ENCODE measurements at places on chromosomes 3 and 15. TPM values are rescaled to one million over a fixed set of nuclear protein-coding genes. Genes with fewer than 3 reads are reported as not detected.

- peak overlapping the region; percentile 0 for H3K27ac ChIP-seq
- no peaks in the 10 kb centered on the region for H3K27me3 ChIP-seq
- H3K4me3 ChIP-seq, result no peak overlapping the region
Measured at GRCh38 chr15:63708126-63708772, 111.1 kb downstream of the FBXL22 start.

DNA sequence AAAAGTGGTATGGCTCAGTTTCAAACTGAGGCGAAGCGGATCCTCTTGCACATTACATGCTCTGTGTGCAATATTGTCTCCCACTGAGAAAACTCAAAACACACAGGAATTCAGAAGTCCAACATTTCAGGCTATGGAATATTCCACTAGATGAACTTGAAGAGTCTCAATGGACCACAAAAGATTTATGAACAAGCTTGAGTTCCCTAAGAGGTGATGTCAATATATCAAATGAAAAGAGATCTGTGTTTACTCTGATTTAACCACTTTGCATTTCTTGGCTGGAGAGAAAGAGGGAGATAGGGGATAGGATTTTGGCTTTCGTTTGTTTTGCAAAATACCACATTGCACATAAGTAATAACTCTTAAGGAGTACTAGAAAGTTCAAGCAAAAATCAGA, 20.3 kb downstream of the PDZRN3 start:
- H3K27ac ChIP-seq, result no peak overlapping the region
- no peak overlapping the region for H3K4me3 ChIP-seq
- peaks cover 18% of the 10 kb centered on the region for H3K4me1 ChIP-seq
- H3K27me3 ChIP-seq, result no peaks in the 10 kb centered on the region
- no peaks in the 10 kb centered on the region for H3K36me3 ChIP-seq

DNA sequence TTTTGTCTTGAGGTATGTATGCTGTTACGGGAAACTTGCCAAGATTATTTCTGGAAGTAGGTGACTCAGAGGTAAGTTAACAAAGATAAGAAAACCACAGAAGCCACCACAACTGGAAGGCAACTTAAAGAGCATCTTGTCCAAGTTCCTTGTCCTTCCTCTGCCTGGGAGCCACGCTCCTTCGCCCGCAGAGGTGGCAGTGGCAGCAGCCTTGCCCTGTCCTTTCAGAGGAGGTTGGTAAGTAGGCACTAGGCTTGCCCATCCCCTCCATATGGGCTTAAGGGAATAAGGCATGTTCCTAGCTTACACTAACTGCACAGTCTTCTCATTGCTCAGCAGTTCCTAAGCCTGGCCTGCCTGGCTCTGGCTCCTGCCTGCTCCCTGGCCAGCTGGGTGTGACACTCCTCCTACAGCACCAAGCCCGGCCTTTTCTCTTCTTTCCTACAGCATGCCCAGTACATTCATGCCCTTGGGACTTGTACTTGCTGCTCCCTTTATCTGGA, 48.0 kb upstream of the RAB6B start:
- H3K27ac ChIP-seq, result peak overlapping the region; percentile 67
- no peaks in the 10 kb centered on the region for H3K36me3 ChIP-seq
- no peak overlapping the region for H3K4me3 ChIP-seq
- H3K27me3 ChIP-seq, result no peaks in the 10 kb centered on the region
- H3K4me1 ChIP-seq, result peaks cover 29% of the 10 kb centered on the region

- no peaks in the 10 kb centered on the region for H3K36me3 ChIP-seq
- no peak overlapping the region for H3K4me3 ChIP-seq
- H3K4me1 ChIP-seq, result no peaks in the 10 kb centered on the region
- no peaks in the 10 kb centered on the region for H3K27me3 ChIP-seq
- no peak overlapping the region for H3K27ac ChIP-seq
- DNase-seq, result no peak
Measured at GRCh38 chr3:19596408-19596807, 337.6 kb downstream of the EFHB start.

ITIH4 gene
- 26.9 TPM for total RNA-seq

MEIS2 gene
- 26.7 TPM for total RNA-seq

DNA sequence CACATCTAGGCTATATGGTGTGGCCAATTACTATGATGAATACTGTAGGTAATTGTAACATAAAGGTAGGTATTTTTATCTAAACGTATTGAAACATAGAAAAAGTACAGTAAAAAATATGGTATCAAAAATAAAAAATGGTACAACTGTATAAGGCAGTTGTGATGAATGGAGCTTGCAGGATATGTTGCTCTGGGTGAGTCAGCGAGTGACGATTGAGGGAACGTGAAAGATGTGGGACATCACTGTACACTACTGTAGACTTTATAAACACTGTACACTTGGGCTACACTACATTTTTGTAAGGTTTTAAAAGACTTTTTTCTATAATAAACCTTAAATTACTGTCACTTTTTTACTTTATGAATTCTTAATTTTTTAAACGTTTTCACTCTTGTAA, 10.3 kb downstream of the CTNNB1 start:
- H3K36me3 ChIP-seq, result no peaks in the 10 kb centered on the region
- H3K4me1 ChIP-seq, result peaks cover 72% of the 10 kb centered on the region
- no peak overlapping the region for H3K4me3 ChIP-seq

DNA sequence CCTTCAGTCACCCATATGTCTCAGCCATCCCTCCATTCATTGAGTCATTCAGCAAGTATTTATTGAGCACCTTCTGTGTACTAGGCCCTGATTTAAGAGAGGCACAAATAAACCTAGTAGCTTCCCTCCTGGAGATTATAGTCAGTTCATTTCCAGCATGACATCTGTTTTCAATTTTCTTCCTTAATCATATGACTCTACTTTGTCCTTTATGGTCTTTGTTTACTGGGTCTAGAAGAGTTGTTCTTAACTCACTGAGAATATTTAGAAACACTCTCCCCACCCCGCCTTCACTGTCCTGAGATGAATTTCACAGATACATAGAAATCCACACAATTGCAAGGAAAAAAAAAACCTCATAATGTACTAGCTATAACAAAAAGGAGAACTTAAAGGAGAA, 44.8 kb upstream of the ADAMTS9 start:
- H3K27ac ChIP-seq, result no peak overlapping the region
- H3K4me3 ChIP-seq, result no peak overlapping the region
- H3K27me3 ChIP-seq, result no peaks in the 10 kb centered on the region
- DNase-seq, result no peak

- H3K36me3 ChIP-seq, result no peaks in the 10 kb centered on the region
- no peak overlapping the region for H3K4me3 ChIP-seq
- H3K27me3 ChIP-seq, result no peaks in the 10 kb centered on the region
- peak overlapping the region; percentile 31 for H3K27ac ChIP-seq
- no peak for DNase-seq
Measured at GRCh38 chr3:187265461-187265955, 26.0 kb downstream of the MASP1 start.

DNA sequence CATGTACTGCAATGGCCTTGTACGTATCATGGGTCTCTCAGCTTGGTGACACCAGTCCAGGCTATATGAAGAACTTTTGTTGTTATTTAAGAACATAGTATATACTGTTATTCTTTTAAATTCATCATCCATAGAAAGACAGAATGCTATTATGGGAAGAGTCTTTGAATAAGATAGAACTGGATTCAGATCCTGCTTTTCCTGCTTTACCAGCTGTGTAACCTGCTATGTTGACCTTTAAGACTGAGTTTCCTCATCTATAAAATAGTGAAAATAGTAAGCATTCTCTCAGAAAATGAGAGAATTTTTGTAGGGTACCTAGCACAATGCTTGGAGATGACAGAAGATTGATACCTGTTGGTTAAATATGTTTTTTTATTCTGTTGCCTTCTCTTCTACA, 204.1 kb upstream of the TBL1XR1 start:
- no peak for DNase-seq
- no peaks in the 10 kb centered on the region for H3K4me1 ChIP-seq
- no peak overlapping the region for H3K4me3 ChIP-seq
- no peaks in the 10 kb centered on the region for H3K36me3 ChIP-seq
- no peak overlapping the region for H3K27ac ChIP-seq

DNA sequence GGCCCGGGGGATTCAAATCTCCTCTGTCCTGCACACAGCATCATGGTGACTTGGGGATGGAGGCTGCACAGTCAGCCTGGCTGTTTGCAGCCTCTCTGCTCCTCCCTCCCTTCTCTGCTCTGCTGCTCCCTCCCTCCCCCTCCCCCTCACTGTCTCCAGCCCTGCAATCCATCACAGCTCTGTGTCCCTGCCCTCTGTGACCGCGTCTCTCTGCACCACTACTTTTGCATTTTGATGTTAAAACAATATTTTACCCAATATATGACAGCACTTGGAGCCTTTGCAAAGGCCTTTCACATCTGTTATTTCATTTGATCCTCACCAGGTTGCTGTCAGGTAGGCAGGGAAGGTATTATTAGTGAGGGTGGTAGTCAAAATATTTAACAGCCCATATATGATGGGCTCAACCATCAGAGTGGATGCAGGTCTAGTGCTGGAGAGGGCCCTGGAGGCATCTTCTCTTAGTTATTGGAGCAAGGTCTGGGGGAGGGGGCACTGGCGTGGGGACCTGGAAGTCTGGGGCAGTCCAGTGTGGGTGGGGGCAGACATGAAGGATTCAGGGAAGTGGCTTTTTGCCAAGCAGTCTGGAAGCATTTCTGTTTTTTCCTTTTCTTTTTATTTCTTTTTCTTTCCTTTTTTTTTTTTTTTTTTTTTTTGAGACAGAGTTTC, 16.3 kb upstream of the VPS8 start:
- no peaks in the 10 kb centered on the region for H3K4me1 ChIP-seq
- no peaks in the 10 kb centered on the region for H3K36me3 ChIP-seq
- no peaks in the 10 kb centered on the region for H3K27me3 ChIP-seq
- H3K27ac ChIP-seq, result no peak overlapping the region
- no peak overlapping the region for H3K4me3 ChIP-seq

GRCh38 chr3:139675327-139675726, 2.4 kb downstream of the NMNAT3 start:
- no peak overlapping the region for H3K27ac ChIP-seq
- no peak for DNase-seq
- no peaks in the 10 kb centered on the region for H3K27me3 ChIP-seq
- H3K4me3 ChIP-seq, result no peak overlapping the region
- H3K36me3 ChIP-seq, result no peaks in the 10 kb centered on the region

- H3K36me3 ChIP-seq, result no peaks in the 10 kb centered on the region
- no peak for DNase-seq
- H3K27me3 ChIP-seq, result no peaks in the 10 kb centered on the region
- H3K4me1 ChIP-seq, result peaks cover 27% of the 10 kb centered on the region
Measured at GRCh38 chr3:122515870-122516269, 1.1 kb upstream of the KPNA1 start.

DNA sequence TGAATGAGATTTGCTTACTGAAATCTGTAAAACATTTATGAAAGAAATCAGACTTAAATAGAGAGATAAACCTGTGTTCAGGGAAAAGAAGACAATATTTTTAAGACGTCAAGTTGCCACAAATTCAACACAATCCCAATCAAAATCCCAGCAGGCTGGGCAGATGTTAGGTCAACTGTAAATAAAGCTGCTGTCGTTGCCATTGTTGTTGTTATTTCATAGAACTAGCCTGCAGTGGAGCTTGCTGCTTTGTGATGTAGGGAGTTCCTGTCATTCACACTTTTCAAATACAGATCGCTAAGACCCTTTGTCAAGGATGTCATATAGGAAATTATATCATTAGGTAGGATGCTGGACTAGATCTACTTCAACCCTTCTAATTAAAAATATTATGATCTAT, 123.1 kb downstream of the NEO1 start:
- DNase-seq, result no peak
- no peaks in the 10 kb centered on the region for H3K27me3 ChIP-seq
- no peaks in the 10 kb centered on the region for H3K4me1 ChIP-seq
- no peak overlapping the region for H3K27ac ChIP-seq

MUSTN1 gene
- 5.4 TPM for total RNA-seq

NEO1 gene
- total RNA-seq, result 44.8 TPM

DNA sequence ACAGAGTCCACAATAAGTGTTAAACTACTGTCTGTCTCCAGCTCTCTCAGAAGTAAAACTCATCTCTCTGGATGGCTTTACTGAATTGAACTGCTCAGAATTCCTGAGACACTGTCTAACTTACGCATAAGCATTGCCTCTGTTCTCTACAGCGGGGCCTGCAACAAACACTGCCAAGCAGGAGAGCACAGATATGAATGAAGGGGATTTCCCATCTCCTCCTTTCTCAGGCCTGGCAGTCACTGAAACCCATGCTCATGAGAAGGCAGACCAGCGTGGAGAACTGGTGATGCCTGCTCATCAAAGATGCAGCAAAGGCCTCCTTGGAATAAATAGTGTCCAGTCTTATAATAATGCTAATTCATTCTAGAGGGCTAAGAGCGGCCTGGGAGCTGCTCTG, 10.3 kb downstream of the RASGRP1 start:
- no peak overlapping the region for H3K27ac ChIP-seq
- no peaks in the 10 kb centered on the region for H3K27me3 ChIP-seq
- H3K36me3 ChIP-seq, result no peaks in the 10 kb centered on the region
- DNase-seq, result no peak

DNA sequence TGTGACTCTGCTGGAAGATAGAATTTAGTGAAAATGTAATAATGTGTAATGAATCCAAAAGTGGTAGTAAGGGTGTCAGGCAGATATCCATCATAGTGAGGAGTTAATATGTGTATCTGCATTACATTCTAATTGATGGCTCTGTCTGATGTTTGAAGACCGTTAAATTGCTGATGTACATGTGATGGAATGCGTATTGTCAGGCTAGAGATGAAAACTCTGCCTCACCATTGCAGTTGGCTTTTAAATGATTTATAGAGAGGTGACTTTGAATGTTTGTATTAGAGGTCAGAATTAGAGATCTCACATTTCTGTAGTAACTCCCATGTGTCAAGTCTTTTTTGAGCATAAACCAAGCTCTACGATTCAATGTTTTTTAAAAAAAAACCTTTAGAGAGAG, 234.6 kb downstream of the NAALADL2 start:
- no peak overlapping the region for H3K27ac ChIP-seq
- no peak for DNase-seq
- no peak overlapping the region for H3K4me3 ChIP-seq
- no peaks in the 10 kb centered on the region for H3K36me3 ChIP-seq
- no peaks in the 10 kb centered on the region for H3K27me3 ChIP-seq

GRCh38 chr3:168548719-168549118, 453.0 kb upstream of the GOLIM4 start:
- no peak overlapping the region for H3K27ac ChIP-seq
- H3K27me3 ChIP-seq, result no peaks in the 10 kb centered on the region
- no peak for DNase-seq
- no peak overlapping the region for H3K4me3 ChIP-seq
- no peaks in the 10 kb centered on the region for H3K36me3 ChIP-seq

- H3K4me1 ChIP-seq, result no peaks in the 10 kb centered on the region
- H3K36me3 ChIP-seq, result peaks cover 10% of the 10 kb centered on the region
- H3K4me3 ChIP-seq, result no peak overlapping the region
- no peak for DNase-seq
- no peak overlapping the region for H3K27ac ChIP-seq
Measured at GRCh38 chr3:150737874-150738679, 24.9 kb downstream of the SIAH2 start.

GRCh38 chr3:85709346-85709892, 750.6 kb downstream of the CADM2 start:
- H3K36me3 ChIP-seq, result no peaks in the 10 kb centered on the region
- no peak overlapping the region for H3K4me3 ChIP-seq
- no peaks in the 10 kb centered on the region for H3K4me1 ChIP-seq
- no peak for DNase-seq
- no peak overlapping the region for H3K27ac ChIP-seq

Measured in upper lobe of right lung (tissue), 1 donor.